Effector memory CD4-positive, alpha-beta T cell (primary cell): ENCODE measurements at places on chromosomes 11 and 22.

DNA sequence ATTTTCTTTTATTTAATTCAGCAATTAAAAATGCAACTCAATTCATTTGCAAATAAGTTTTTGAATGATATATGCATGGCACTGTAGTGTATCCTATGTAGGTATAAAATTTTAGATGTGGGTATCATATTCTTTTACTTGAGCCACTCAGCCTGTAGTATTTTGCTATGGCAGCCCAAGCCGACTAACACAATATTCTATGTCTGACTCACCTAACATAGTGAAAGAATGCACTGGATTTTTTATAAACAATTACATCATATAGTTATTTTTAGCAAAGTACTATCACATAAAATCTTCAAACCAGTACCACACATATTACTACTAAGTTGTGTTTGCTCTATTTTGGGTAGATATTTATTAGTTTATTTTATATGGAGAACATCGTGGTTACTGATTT, 21.9 kb upstream of the GRIA4 start:
- DNase-seq, result no peak

DNA sequence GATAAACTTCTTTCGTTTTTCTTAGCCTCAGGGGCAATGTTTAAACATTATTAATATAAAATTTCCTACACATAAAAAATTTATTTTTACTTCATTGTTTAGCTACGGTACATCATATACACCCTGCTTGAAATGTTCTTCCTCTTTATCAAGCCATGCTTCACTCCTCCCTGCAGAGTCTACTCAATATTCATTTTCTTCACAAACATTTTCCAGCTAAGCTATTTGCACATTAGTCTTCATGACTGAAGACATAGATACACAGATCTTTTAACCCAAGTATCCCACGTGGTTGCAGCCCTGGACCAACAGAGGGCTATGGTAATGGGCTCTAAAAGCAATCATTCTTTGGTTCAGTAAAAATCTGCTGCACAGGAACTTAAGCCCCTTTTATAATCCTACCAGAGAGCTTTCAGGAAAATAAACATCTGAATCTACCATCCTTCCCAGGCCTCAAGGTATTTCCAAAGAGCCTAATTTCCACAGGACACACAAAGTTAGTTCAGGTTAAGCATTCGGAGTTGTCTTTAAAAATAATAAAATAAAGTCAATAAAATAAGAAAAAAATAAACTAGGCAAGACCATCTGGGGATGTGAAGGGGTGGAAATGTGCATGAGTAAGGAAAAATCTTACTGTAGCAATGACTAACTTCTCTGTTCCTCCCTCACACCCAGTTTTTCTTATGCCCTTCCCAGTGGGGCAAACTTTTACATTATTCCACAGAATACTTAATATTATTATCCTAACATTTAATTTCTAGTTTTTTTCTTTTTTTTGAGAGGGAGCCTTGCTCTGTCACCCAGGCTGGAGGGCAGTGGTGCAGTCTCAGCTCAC, 21.6 kb upstream of the OR6X1 start:
- no peak for DNase-seq

DNA sequence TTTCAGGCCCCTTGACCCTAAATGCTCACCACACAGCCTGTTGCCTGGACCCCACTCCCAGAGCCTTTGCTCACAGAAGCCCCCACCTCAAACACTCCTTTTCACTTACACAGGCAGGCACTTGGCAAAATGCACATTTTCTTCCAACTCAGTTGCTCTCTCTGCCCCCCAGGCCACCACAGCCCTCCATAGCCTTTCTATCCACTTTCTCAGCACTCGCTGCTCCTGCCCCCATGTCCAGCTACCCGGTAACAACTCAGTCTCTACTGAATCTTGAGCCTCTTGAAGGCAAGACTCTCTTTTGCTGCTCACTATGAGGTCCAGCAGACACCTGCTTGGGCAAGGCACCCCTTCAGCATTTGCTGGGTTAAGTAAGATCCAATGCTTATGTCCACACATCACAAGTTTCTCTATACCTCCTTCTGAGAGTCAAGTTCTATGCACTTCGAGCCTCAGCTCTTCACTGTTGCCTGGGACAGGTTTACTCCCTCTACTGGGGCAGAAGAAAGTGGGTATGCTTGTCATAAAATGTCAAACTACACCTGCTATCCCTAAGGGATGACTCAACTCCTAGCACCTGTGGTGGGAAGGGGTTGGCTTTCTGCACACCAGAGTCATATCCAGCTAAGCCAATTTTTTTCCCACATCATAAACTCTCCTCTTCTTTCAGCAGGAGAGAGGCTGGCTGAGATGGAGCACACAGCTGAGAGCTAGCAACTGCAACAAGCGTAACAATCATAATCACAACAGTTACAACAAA, 36.9 kb downstream of the MORC2 start:
- no peak for DNase-seq

- DNase-seq, result no peak
Measured at GRCh38 chr11:36791957-36792356, 193.9 kb upstream of the RAG2 start.

GRCh38 chr22:23268139-23268712, 87.9 kb downstream of the BCR start:
- no peak for DNase-seq

DNA sequence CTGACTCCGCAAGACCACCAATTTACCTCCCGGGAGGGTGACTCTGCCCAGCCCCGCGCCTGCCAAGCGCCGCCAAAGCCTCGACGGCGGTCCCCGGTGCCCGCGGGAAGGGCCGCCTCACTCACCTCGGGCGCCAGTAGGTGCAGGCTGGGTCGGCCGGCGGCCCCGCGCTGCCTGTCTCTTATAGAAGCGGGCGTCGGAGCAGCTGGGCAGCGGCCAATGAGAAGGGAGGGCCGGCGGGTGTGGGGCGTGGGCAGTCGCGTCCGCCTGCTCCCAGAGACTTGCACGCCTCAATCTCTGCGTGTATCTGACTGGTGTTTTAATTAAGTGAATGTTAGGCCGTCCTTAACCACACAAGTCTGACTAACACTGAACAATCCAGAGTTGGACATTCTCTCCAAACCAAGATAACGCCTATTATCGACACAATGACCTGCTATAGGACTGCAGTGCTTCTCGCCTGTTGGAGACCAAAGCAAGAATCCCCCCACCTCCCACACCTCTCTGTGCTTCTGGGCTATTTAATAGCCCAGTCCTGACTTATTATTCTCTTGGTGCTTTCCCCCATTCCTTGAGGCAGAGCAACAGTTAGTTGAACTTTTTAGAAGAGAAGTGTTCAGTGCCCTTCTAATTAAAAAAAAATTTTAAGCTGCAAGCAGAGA, at the start of gene TPH1:
Gene TPH1 (minus strand): TSS at position 154 of the 662 bp plus-strand sequence. CDS start 5,507 bp downstream, outside the sequence.
- DNase-seq, result no peak

GRCh38 chr11:65883058-65883761, 3.6 kb downstream of the CTSW start:
- no peak for DNase-seq
